Stimulated activated CD4-positive, alpha-beta T cell treated with anti-CD3 and anti-CD28 coated beads, Interleukin-2, amount 100 ng/mL, for 24 hours (primary cell): ENCODE measurements at places on chromosomes 5 and 9.

- no peak for DNase-seq
Observed at GRCh38 chr5:96093890-96094381, 132.3 kb upstream of the ELL2 start.

- no peak for DNase-seq
Observed at GRCh38 chr9:126440940-126441339, 114.3 kb downstream of the MVB12B start.

DNA sequence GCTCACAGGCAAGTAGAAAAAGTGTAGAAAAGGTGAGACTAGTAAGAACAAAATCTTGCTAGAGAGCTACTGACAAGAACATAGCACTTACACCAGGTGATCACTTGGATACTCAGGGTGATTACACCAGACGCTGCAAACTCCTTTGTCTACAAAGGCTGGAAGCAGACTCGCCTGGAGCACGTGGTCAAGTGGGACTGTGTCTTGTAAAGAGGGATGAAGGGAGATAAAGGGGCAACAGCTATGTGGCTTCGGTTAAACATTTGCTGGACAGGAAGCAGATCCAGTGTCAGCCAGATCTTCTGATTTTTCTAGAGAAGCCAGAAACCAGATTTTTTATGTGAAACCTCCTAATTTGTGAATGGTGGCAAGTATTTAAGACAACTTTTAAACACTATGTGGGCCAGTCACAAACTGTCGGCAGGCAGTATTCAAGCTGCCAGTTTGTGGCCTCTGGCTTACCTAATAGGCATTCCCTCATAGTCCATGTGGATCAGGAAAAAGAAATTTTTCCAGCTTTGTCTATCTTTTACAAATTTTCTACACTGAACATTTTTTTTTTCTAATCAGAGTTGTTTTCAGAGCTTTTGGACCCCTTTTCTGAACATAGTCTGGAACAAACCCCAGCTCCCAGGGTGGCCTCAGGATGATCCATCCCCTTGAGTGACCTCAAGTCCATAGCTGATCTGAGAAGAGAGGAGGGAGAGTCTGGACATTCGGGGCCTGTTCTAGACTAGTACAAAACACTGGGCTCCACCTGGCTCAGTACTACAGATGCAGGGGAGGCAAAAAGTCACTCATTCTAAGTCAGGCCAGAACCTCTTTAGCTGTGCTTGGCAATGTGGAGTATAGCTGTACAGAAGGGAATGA, 262.9 kb downstream of the ARRDC3 start:
- DNase-seq = no peak

DNA sequence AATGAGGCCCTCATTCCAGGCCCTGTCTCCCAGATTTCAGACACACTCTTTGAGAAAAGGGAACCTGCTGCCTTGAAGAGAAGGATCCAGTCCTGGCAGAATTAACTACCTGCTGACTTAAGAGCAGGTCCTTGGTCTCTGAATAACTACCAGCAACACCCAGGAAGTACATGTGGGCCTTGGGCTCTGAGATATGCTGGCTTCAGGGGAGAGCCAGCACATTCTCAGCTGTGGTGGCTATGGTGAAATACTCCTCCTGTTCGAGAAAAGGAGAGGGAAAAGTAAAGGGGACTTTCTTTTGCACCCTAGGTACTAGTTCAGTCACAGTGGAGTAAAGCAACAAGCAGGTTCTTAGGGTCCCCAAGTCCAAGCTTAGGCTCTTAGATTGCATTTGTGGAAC, 120.0 kb downstream of the HMHB1 start:
- no peak for DNase-seq

DNA sequence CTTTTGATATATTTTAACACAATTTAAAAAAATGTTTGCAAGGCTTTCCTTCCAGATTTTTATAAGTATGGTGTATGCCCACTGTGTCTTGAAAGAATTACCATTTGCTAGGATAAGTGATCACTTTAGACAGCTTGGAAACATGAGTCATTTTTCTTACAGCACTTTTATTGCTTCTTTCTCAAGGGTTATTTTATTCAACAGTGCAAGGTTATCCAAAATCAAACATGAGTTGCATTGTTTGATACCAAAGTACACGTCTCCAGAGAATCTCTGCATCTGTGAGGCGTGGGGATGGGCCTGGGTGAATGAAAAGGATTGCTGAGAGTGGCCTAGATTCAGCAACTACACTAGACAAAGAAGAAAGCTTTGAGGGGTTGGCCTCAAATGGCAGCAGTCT, 329.6 kb downstream of the ADAMTS6 start:
- no peak for DNase-seq

- no peak for DNase-seq
Observed at GRCh38 chr9:71822456-71822855, 54.1 kb upstream of the CEMIP2 start.

DNA sequence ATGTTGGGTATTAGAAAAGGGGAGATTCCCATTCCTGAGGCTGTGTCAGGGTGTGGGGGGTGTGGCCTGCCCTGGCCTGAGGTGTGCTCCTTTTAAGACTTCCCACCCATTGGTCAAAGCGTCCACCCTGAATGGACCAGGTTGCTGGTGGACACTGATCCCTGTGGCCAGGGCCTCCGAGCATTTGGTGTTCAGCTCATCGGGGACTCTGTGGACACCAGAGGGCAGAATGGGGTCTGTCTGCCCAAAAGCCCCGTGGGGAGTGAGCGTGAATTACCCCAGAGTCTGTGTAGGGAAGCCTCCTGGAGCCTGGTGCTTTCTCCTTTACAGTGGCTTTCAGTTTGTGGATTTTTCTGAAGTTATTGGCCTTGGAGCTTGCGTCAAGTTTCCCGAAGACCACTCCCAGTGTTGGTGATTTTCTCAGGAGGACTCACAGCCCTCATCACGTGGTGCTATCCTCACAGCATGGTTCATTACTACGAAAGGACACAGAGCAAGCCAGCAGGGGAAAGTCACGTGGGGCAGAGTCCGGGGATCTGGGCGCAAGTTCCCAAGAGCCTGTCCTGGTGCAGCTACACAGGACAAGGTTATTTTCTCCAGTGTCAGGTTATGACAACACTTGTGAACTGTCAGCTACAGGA, 55.5 kb downstream of the TENT4A start:
- DNase-seq = no peak

- DNase-seq = no peak
Observed at GRCh38 chr9:129972816-129973215, 70.2 kb downstream of the FNBP1 start.

- DNase-seq = no peak
Observed at GRCh38 chr5:14603141-14603540, 21.5 kb downstream of the OTULINL start.

DNA sequence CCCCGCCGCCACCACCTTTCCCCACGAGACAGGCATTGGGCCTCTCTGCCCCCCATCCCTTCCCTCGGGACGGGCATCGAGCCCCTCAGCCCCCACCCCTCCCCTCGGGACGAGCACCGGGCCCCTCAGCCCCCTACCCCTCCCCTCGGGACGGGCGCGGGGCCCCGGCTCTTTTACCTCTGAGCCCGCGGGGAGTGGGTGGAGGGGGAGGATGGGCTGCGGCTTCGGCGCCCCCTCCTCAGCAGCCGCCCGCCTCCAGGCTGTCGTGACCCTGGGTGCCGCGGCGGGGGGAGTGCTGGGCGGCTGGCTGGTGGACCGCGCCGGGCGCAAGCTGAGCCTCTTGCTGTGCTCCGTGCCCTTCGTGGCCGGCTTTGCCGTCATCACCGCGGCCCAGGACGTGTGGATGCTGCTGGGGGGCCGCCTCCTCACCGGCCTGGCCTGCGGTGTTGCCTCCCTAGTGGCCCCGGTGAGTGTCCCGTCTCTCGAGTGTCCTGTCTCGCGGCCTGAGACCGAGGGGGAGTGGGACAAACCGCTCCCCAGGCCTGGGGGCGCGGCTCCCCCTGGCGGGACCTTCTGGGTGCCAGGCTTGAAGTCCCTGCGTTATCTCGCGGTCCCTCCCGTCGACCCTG, 791 bp downstream of the SLC2A8 start:
- peak; percentile 32 for DNase-seq

- DNase-seq = no peak
Observed at GRCh38 chr9:91693226-91693625, 256.8 kb downstream of the ROR2 start.

GRCh38 chr5:157288405-157289163, 22.7 kb downstream of the CYFIP2 start:
- DNase-seq = no peak

GRCh38 chr5:73630765-73631164, 4.8 kb downstream of the ARHGEF28 start:
- no peak for DNase-seq

DNA sequence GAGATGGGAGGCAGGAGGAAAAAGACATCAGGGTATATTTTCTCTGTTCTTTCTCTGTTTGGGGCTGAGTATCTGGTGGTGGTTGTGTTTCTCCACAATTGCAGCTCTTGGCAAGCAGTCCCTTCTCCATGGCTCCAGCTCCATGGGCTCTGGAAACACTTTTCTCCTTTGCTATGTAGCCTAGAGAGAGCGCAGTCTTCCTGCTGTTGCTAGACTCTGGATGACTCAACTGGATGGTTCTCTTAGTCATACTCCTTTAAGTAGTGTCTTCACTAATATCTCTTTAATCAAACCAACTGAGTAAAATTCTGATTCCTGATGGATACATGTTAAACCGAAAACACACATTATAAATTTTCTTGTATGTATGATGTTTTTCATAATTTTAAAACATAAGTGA, 3.3 kb upstream of the PLGRKT start:
- no peak for DNase-seq

DNA sequence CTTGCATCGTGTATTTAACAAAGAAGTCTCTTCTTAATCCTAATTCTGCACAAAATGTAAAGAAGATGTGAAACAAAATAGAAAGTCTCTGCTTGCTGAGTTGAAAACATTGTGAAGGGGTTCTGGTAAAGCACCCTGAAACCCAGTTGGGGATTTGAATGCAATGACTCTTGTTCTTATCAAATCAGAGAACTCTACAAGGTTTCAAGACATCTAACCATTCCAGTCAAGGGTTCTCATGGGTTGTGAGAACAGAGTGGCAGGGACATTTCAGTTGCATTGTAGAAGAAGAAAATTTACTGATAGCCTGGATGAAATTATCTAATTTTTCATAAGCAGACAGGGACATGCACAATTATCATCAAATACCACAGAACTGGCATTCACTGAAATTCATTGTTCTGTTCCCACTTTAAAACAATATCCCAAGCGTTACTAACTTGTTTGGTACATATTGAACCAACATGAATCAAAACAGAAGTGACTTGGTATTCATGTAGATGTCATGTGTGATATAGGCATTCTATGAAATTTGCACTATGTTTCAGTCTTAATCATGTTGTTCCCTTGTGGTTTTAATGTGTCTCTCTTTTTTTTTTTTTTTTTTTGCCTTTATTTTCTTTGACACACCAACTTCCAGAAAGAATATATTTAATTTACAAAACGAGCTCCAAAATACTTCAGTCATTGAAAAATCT, 563.3 kb downstream of the IRX1 start:
- DNase-seq = no peak

- no peak for DNase-seq
Observed at GRCh38 chr5:95022967-95023695, 261.8 kb downstream of the MCTP1 start.

DNA sequence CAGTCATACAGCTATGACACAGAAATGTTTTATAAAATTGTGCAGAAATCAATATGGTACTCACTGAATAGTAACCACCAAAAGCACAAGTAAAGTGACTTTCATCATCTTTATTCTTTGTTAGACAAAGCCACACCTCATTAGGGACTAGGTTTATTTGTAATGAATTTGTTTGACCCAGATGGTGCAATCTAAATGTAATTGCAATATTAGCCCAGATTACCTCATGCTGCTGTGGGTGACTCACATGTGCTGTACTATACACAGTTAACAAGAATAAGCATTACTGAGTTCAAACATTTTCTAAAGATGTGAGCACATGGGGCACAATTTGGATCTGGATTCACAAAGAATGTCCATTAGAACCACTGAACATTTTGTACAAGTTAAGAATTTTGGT, 759.3 kb upstream of the TYRP1 start:
- no peak for DNase-seq

DNA sequence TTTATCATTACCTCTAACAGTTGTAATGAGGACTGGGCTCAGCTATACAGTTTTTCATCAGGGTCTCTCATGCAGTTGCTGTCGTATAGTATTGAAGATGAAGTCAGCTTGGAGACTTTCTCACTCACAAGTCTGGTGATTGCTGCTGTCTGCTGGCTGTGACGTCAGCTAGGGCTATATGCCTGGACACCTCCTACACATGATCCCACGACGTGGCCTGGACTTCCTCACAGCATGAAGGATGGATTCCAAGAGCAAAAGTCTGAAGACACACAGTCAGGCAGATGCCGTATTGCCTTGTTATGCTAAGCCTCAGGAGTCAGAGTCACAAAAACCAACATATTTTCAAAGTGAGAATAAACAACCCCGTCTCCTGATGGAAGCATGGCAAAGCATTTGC, 193.3 kb downstream of the LURAP1L start:
- no peak for DNase-seq

GRCh38 chr5:77413049-77413448, 79.1 kb downstream of the WDR41 start:
- no peak for DNase-seq

DNA sequence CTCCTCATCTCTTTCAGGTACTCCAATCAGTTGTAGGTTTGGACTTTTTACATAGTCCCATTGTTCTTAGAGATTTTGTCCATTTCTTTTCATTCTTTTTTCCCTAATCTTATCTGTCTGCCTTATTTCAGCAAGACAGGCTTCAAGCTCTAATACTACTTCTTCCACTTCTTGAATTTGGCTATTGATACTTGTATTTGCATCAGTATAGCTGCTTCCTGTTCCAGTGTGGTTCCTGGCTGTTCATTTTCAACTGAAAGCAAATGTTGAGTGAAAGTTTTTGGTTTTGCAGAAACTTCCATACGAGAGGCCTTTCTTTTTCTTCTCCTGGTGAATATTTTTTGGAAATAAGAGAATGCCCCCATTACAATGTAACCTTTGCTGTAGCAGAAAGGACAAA, 12.0 kb upstream of the IFNA1 start:
- DNase-seq = no peak

DNA sequence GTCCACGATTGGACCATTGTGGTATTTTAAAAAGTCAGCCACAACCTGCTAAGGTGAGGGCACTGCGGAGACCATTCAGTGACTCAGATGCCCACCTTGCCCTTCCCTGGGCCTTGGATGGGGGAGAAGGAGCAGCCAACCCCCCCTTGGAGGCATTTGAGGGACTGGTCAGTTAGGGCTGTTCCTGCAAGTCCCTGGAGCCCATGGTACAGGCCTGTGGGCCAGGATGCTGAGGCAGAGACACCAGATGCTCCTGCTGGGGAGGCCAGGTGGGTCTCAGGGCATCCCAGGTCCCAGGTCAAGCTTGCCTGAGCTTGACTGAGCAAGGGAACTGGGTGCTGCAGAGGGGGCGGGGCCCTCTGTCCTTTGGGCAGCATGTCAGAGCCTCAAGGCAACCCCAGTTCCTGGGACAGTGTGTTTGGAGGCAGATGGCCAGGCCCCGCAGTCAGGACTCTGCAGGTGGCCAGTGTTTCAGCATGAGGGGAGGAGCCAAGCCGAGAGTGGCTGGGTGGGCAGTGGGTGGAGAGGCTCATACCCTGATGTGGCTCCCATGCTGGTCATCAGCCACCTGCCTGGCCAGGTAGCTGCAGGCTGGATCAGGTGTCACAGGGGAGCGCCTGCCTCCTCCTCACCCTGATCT, 27.5 kb downstream of the SLC6A3 start:
- DNase-seq = no peak

- no peak for DNase-seq
Observed at GRCh38 chr9:129551393-129551973, 69.4 kb downstream of the C9orf50 start.

- DNase-seq = no peak
Observed at GRCh38 chr9:18678821-18679590, 205.1 kb downstream of the ADAMTSL1 start.

- DNase-seq = no peak
Observed at GRCh38 chr9:37371565-37372464, 50.7 kb upstream of the GRHPR start.
